Activated CD4-positive, alpha-beta T cell treated with anti-CD3 and anti-CD28 coated beads, Interleukin-2, amount 50 U/mL, for 48 hours (primary cell): ENCODE measurements at places on chromosomes 13 and 19.

DNA sequence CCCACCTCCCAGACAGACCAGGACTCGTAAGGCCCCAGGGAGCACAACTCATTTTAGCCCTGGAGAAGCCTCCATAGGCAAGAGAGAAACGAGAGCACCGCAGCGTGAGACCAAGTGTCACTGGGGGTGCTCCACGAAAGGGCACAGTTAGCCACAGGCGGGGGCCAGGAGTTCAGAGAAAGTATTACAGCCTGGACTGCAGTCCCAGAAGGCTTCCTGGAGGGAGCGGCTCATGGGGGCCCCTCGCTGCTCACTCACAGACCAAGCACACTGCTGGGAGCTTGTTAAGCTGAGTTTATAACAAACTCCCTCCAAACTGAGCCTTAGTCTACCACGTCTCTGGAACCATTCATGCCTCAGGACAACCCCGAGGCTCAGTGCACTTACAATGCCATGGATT is 16.5 kb downstream of the ANKRD27 start:
- no peak for DNase-seq

DNA sequence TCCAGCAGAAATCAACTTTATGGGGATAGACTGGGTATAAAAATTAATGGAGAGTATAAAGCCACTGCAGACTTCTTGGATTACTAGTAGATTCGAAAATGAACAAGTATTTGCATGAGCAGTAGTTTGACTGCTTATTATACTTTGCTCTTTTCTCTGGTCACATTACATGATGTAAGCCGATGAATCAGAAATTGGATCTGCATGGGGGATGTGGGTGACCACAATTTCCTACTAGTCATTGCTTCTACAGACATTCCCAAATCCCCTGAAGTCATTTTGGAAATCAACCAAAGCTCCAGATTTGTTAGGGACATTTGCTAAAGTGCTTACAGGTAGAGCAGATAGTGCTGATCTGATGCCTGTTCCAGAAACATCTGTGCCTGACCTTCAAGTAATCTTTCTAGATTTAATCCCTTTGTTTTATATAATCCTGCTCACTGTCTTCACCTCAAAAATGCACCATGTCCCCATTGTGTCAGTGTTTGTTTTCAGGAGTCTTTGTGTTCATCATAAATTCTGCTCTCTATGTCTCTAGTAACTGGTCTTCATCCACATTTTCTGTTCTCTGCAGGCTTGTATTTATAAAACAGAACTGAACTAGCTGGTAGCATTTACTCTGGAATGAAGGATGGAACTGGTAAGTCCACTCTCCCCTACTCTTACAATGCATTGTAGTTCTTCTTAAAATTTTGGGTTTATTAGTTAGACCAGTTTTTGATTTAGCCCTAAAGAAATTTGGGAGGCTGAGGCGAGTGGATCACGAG is 201.5 kb upstream of the CSNK1A1L start:
- no peak for DNase-seq

GRCh38 chr13:73622381-73622780 is 511.8 kb downstream of the KLF12 start:
- DNase-seq = no peak

- no peak for DNase-seq
Measured at GRCh38 chr13:68976287-68976686, 1131.3 kb upstream of the ATXN8OS start.

DNA sequence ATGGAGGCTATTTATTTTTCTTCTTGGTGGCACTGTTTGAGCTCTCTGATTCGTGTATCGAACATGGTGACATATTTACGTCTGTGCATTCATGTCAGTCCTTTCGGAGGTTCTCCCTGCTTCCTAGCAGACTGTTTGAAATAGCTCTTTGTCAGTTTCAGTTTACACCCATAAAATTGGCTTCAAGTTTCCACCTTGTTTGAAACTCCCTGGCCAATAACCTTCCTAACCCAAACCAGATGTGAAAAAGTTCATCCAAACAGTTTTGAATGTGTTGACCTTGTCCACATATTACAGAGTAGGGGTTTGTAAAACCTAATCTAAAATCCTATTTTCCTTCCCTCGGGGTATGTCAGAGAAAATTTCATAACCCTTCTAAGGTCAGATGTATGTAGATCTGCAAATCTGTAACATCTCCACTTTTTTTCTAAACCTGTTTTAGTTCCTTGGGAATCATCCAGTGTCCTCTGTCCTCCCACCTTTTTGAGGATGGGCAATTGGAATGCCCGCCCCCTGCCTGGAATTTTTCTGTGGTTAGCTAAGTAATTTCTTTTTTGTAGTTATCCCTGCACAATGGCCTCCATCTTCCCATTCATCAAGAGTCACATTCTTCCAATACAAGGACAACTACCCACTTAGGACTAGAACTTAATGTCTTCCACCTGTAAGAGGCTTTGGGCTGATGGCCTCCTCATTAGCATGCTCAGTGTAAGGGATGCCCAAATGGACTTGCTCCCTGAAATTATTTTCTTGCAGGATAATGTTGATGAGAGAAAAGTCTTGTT is 499.8 kb downstream of the GPC6 start:
- no peak for DNase-seq

DNA sequence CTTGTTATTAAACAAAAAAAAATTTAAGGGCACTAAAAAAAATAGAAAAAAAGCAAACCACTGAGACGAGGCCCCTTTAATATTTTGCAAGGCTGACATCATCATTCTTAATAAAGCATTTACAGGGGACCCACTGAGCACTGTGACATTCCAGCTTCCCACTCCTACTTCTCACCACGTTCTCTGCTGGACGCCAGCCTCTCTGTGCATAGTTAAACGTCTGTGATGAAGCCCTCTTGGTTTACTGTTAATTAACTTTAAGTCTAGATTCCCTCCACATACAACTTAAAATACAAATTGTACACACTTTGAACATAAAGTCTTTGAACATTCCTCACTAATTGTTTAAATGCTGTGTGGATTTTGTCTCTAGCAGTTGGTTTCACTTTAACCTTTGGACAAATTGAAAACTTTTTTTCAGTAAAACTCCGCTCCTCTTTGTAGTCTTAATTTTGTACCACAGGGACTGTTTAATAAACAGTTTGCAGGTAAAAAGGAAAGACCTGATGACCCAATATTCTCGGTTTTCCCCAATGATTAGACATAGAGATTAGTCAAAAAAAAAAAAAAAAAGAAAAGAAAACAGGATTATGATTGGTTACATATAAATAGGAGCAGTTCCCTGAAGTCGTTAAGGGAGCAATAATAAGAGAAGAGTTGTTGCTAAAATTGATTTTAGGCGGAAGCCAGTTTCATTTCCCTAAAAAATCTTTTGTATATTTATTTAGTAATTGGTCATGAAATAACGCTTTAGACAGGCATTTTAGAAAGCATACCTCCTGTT is 219.8 kb downstream of the MZT1 start:
- no peak for DNase-seq

- DNase-seq = no peak
Measured at GRCh38 chr19:58059671-58060078, 593 bp downstream of the ZNF135 start.

DNA sequence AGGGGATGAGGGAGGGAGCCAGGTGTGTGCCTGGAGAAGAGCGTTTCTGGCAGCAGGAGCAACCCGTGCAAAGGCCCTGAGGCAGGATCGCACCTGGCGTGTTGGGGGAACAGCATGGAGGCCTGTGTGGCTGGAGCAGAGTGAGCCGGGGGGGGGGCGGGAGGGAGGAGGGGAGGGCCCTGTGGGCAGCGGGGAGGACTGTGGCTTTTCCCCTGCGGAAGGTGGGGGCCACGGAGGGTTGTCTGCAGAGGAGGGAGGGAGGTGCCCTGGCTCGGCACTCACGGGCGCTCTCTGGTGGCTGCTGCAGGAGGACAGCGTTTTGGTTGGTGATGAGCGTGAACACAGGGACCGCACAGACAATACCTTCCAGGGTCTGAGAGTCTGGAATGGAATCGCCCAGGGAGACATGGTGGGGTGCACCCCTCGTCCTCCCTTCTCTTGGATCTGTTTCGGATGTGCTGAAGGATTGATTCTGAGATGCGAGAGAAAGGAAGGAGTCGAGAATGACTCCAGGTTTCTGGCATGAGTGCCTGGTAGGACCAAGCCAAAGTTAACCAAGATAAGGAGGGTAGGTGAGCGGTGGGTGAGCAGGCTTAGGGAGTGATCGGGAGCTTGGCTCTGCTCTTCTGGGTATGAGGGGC is 6.5 kb downstream of the RAB11B start:
- peak; percentile 83 for DNase-seq

- peak; percentile 75 for DNase-seq
Measured at GRCh38 chr13:34941835-34942731, at the start of gene NBEA. Gene NBEA (plus strand): TSS chr13:34942270. CDS start chr13:34942821, 551 bp downstream.

DNA sequence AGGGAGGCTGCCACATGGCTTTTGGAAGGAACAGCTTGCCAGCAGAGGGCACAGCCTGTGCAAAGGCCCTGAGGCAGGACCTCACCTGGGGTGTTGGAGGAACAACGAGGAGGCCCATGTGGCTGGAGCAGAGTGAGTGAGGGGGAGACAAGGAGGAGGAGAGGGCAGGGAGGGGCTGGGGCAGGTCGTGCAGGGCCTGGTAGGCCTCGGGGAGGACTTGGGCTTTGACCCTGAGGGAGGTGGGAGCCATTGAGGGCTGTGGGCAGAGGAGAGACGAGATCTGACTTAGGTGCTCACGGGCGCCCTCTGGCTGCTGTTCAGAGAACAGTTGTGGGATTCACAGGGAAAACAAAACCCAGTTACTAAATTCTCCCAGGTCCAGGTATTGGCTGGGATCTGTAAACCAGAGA is 25.2 kb downstream of the ZNRF4 start:
- DNase-seq = peak; percentile 59

DNA sequence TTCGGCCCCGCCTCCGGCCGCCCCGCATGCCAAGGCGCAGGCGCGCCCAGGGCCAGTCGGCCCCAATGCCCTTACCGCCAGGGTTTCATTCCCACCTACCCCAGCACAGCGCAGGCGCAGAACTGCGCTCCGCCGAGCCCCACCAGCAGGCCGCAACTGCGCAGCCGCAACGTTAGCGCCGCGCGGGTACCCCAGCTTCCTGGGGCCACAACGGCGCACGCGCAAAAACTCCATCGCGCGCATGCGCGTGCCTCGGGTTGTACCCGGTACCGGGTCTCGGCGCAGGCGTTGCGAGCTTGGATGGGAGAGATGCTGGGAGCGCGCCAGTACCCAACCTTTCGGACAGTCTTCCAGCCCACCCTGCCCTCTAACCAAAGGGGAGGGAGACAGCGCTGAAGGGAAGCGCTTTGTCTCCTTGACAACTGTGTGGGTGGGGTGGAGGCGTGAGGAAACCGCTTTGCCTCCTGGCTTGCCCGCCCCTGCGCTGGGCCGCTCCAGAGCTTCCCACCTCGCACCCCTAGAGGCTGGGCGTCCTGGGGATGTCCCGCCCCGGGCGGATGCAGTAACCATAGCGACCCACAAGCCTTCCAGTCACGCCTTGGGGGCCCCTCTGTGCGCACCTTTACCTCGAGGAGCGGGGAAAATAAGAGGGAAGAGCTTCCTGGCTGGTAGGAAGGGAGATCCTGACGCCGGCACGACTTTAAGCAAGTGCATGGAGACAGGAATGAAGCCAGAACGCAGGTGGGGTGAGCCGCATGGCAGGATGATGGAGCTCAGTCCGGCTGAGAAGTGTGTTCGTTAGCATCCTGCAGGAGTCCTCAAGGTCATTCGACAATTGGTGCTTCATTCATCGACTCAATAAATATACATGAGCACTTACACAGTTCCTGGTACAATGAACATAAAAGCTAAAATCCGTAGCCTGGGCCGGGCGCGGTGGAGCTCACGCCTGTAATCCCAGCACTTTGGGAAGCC is 525 bp upstream of the MYPOP start:
- DNase-seq = peak; percentile 99

- DNase-seq = no peak
Measured at GRCh38 chr19:14127929-14128509, 8.4 kb downstream of the ASF1B start.

DNA sequence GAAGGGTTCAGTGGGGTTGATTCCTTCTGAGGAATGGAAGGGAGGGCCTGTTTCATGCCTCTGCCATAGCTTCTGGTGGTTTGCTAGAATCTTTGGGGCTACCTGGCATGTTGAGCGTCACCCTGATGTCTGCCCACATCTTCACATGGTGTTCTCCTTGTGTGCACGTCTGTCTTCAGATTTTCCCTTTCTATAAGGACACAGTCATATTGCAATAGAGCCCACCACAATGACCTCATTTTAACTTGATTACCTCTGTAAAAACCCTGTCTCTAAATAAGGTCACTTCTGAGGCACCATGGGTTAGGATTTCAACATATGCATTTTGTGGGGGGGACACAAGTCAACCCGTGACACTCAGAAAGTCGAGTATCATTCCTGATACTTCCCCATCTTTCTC is 257.9 kb downstream of the COG6 start:
- no peak for DNase-seq

DNA sequence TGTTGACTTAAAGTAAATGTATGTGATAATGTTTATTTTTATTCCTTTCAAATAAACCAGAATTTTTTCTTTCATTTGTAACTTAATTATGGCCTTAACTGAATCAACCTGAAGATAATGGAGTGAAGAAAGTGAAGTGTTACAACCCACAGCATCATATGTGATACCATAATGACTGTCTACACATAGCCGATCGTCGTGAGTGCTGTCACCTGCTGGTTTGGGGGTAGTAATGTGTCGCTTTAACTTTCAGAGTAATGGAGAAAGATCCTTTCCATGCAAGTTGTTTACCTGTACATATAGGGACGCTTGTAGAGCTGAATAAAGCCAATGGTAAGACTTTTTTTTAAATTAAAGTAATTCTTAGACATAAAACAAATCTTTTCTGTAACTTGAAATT is 9.9 kb downstream of the CDC16 start:
- DNase-seq = no peak
